Naive thymus-derived CD8-positive, alpha-beta T cell (primary cell): ENCODE measurements at places on chromosomes 11 and 22.

DNA sequence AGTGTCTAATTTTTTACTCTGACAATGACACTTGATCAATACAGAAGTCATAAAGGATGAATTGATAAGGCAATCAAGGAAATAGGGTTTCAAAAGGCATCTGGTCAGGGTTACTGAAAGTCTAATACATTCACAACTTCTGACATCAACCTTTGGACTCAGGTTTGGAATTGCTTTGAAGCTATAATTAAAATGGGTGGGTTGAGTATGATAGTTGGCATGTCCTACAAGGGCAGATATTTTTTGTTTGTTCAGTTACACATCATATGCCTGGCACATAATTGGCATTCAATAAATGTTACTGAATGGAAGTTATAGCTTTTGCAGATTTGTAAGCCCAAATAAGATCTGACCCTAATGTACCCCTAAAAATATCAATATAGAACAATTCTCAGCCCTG, 7.3 kb upstream of the FUT4 start:
- DNase-seq, result no peak

GRCh38 chr11:44530413-44531115, 34.9 kb upstream of the CD82 start:
- DNase-seq, result no peak

- no peak for DNase-seq
Measured at GRCh38 chr11:10317776-10318526, 13.1 kb downstream of the ADM start.

- no peak for DNase-seq
Measured at GRCh38 chr22:47210112-47210657, 447.7 kb downstream of the TBC1D22A start.

DNA sequence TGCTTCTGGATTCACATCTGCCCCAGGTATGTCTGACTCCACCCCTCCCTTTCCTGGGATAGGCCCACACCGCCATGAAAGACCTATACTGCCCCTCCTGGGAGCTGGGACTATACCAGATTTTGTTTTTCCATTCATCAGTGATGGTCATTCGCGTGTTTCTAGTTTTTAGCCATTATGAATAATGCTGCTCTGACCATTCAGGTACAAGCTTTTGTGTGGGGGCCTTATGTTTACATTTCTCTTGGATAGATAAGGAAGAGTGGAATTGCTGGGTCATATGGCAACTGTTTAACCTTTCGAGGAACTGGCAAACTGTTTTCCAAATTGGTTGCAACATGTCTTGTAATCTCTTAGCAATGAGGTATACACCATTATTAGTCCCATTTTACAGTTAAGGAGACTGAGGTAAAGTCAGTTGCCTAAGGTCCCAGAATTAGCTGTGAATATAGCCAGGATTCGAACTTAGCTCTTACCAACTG, 1.2 kb upstream of the TBC1D10A start:
- no peak for DNase-seq

DNA sequence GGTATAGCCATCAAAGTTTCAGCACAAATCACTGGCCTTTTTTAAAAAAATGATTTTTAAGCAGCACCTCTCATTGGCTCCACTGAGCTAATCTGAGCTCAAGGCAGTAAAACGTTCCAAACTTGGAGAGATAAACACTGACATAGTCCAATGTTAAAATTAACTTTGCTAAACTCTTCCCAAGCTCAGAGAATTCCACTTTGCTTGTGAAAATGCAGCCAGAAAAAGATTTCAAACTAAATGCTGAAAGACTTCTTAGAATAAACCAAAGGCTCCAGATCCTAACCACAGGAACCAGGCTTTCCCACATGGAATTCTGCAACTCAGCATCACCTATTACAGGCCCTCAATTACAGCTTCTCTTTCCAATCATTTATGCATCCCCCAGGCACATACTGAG, 84.7 kb upstream of the GDPD4 start:
- no peak for DNase-seq

DNA sequence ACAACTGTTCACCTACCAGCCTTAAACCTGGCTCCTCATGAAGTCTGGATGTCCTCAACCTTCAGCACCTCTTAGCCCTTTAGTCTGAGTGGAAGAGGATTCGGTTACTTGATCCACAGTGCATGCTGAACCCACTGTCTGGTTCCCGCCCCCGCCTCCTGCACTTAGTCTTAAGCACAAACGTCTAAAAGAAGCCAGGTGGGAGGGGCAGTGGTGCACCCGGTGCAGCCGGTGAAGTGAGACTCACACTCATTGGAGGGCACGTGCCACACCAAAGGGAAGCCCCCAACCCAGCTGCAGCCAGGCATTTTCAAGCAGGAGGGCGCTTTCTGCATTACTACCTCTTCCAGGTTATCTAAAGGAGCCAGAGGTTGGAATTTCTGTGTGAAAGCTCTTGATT, 146.8 kb downstream of the COMMD9 start:
- DNase-seq, result no peak

- no peak for DNase-seq
Measured at GRCh38 chr11:14703731-14704130, 60.1 kb downstream of the PDE3B start.

DNA sequence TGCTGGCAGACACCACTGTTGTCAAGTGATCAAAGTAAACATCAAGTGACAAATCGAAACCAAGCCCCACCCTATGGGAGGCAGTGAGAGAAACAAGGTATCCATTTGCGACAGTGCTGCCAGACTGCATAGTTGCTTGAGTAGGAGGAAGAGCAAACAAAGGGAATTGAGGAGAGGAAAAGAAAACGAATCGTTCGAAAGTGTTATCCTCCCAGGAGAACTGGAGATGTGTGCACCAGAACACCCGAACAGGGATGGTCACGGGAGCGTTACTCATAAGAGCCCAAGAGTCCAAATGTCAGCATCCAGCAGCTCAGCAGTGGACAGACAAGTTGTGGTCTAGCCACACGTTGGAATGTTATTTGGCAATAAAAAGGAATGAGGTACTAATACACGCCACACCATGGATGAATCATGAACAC, 58.4 kb upstream of the NUP50 start:
- no peak for DNase-seq

- no peak for DNase-seq
Measured at GRCh38 chr11:47329987-47330931, 22.2 kb downstream of the MYBPC3 start.

DNA sequence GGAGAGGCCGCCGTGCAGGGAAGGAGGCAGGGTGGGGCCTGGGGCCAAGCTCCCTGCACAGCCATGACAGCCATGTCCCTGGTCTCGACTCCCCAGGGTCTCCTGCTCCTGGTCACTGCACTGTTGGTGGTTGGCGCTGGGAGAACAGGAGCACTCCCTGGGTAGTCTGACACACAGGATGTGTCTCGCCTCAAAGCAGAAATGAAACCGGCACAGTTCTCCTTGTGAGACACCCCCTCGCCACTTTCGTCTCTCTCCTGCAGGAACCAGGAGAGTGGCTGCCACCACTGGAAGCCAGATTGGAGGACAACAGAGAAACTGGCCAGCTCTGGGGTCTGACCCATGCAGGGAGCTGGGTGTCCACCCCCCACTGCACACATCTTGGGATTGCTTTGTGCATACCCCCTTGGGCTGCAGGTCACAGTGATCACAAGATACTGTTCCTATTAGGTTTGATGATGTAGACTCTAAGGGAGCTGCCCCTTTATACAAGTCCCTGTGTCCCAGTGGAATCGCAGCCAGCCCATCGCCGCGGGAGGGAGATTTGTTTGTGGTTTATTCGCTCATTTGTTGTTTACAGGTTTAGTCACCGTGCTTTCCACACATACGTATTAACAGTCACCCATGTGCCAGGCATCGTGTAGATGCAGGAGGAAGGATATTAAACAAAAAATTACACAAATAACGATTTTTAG, 27.0 kb upstream of the YWHAH start:
- peak; percentile 8 for DNase-seq

- DNase-seq, result no peak
Measured at GRCh38 chr11:93796441-93797231, 12.6 kb downstream of the MED17 start.

DNA sequence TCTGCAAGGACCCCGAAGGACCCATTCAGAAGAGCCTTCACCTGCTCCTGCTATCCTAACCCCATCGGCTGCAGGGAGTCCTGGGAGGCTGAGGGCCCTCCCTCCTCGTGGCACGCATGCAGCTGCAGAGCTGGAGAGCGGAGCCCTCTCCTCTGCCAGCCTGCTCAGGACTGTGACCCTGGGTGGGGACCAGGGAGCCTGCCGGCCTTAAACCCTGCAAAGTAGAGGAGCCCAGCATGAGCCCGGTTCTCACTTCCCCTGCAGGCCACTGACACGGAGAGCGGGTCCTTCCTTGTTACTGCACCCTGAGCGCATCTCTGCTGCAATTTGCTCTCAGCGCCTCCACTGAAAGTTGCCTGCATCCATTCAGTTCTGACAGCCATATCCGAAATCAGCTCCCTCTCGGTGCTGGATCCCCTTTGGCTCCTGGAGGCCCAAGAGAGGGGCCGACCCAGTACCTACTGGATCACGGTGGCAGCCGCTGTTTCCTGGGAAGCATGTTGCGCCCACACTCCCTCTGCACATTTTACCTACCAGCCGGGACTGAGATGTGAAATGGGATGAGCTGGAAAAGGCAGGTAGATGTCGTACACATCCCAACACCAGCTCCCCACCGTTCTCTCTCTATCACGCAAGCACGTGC, 312.1 kb downstream of the NTM start:
- DNase-seq, result no peak

DNA sequence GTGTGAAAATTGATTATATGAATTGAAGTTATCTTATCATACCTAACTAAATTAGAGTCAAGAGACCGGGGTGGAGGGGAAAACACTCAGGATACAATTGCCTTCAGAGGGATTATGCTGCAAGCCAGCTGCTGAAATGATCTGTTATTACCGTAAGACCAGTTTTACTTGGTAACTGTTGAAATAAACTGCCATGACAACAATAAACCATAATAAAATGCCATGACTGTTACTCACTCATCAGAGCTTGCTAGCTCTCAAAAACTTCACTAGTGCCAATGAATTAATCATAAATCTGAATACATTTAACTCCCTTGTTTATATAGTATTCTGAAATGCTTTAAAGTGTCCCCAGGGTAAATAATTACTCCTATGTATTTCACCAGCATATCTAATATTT, 68.2 kb downstream of the CASP12 start:
- DNase-seq, result no peak
